ENCODE measurements at places on chromosomes 1 and 21.

GRCh38 chr1:113760102-113761080, 1.1 kb upstream of the PHTF1 start:
- no peak for DNase-seq

DNA sequence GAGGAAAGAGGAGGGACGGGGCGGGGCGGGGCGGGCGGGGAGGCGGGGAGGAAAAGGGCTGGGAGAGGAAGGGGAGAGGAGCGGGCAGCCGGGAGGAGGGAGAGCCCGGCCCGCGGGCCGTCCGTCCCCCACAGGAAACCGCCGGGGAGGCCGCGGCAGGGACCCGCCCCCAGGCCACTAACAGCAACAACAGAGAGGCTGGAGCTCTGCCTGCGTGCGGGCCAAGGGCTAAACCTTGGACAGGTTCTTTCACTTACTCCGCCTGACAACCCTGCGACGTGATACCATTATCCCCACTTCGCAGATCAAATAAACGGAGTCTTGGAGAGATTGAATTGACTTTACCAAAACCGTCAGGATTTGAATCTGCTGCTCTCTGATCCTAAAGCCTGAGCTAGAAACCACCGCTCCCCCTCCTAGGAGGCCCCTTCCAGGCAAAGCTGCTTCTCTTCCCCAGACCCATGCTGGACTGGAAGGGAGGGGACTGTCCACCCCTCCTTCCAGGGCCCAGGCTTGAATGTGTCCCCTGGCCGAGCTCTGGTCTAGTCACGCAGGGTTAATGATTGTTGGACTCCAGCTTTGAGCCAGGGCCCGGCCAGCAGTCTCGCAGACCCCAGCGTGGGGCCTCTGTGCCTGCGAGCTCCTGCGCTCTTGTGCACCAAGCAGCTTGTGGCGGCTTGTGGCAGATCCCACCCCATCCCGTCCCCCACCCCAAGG, at the start of gene EVA1B:
Gene EVA1B, minus strand, starts transcription at position 10 of the 717 bp plus-strand sequence. CDS start 608 bp downstream, outside the sequence.
- DNase-seq: peak; percentile 87

DNA sequence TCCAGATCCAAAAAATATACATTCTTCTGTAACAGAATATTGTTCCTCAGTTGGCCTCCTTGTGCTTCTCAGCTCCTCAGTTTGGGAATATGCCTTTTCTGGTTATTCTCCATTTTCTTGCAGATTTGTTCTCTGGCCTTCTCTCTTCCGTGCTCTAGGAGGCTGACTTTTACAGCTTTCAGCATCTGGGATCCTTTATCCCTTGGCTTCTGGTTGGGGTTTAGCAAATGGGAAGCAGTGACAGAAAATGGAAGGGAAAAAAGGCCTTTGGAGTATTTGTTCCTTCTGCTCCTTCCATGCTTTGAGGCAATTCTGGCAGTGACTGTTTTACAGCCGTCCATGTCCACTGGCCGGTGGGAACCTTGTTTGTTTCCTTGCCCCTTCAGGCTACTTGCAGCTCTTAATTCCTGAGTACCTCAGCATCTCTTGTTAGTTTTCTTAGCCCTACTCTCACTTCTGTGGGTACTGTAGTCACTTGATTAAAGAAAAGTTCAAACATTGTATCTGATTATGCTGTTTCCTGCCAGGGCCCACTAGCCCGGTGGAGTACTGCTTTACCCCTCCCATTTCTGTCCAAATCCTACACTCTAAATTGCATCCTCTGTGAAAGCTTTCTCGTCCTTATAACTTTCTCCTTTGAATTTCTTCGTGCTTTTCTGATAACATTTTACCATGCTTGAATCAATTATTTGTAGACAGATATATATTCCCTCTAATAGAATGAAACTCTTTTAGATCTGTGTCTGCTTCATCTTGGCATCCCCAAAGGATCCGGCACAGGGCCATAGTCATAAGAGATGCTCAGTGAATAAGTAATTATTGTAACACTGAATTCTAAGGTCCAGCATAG, 118.2 kb downstream of the OSBPL9 start:
- no peak for DNase-seq

DNA sequence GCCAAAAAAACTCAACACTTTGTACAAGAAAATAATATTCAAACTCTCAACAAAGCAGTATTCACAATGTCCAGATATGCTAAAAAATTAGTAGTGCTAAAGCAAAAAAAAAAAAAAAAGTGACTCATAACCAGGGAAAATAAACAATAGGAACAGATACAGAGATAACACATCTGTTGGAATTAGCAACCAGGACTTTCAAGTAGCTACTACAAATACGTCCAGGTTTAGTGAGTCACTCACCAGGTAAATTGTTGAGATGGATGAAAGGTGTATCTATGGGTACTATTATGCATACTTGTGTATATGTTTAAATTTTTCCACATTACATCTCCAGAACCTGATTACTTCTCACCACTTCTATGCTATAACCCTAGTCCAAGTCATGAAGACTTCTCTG, 144.8 kb upstream of the SLC35F3 start:
- DNase-seq: no peak

DNA sequence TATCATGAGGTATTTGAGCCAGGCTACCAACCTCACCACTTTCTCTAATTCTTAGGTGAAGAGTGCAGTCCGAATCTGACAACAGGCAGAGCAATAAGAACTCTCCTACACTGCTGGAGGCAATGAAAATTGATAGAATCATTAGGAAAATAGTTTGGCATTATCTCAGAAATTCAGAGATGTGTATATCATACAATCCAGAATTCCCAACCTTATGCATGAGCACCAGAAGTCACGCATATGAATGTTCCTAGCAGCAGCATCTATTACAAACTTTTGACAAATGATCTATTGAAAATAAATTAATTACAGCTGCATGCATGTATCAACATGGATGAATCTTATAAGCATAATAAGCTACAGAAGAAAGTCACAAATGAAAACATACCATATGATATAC, 176.9 kb upstream of the CAMK1G start:
- DNase-seq: no peak

DNA sequence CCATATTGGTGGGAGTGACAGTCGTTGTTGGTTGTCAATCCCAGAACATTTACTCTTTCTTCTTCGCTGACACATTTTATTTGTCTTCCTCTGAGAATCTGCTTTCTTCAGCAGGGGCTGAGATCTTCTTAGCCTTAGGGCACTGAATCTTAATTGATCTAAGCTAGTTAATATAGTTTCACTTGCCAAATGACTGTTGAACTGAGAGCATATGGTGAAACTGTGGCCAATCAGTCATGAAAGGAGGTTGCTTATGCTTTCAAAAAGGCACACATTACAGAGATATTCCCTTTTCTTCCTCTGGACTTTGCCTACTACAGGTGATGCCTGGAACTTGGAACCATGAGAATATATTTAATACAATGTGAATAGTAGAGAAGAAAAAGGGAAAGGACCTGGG, 60.0 kb upstream of the KIAA0040 start:
- DNase-seq: no peak

DNA sequence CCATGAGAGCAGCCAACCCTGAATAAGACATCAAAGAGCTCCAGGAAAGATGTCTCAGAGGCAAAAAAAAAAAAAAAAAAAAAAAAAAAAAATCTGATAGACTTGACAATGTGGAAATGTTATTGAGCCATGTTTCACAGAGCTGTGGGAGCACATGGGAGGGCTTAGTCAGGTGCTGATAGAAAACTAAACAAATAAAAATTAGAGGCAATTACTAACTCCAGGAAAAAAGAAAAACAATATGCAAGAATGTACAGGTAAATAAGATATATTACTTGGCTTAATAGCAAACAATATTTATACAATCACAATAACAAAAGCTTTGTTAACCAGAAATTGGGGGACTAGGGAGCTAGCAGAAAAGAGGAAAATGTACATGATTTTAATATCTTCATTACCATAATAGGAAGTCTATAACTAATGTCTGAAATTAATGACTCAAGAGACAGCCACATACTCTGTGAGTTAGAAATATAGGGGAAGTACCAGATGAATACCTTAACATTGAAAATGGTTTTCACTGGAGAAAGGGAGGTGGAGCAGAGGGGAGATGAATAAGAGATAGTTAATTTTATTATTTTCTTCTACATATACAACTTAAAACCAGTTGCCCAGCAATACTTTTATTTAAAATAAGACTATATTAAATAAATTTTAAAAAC, 16.9 kb upstream of the RGS16 start:
- no peak for DNase-seq

DNA sequence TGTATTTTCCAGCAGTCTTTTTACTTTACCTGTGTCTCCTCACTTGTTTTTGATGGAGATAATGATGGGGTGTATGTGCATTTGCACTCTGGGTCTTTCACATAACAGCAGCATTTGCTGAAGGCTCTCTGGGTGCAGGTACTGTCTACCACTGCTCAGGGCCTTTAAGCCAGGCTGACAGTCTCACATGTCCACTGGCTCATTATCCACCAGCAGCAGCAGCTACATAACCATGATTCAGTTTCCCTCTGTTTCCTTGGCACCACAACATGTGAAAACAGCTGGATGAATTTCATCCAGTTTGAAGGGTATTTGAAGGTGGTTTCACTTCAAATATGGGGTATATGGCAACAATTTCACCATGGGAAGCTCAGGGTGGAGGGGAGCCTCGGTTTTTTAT, 41.2 kb upstream of the ROR1 start:
- DNase-seq: no peak

GRCh38 chr1:97680894-97681293, 239.9 kb downstream of the DPYD start:
- DNase-seq: no peak

- no peak for DNase-seq
Measured at GRCh38 chr1:53084589-53084971, 22.6 kb downstream of the PODN start.

DNA sequence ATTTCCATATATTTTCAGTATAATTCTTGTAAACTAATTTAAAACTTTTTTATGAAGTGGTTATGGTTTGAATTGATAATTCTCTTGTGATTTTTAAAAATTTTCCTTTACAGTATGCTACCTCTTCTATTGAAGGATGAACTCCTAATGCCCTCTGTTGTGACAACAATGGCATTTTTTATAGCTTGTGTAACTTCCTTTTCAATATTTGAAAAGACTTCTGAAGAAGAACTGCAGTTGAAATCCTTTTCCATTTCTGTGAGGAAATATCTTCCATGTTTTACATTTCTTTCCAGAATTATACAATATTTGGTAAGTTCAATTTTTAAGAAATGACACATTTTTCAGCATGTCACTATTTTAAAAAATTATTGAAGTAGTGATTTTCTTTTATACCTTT, 61.4 kb downstream of the ALG6 start:
- DNase-seq: no peak

GRCh38 chr1:89781494-89782126, 39.2 kb upstream of the LRRC8D start:
- no peak for DNase-seq

Measured in HuH-7 (cell line).